ENCODE measurements at places on chromosomes 5 and 9.

GRCh38 chr5:155753943-155754581 is 572.9 kb upstream of the SGCD start:
- DNase-seq, result no peak

- no peak for DNase-seq
These were observed 194.2 kb downstream of the TENT4A start for GRCh38 chr5:6907320-6907918.

DNA sequence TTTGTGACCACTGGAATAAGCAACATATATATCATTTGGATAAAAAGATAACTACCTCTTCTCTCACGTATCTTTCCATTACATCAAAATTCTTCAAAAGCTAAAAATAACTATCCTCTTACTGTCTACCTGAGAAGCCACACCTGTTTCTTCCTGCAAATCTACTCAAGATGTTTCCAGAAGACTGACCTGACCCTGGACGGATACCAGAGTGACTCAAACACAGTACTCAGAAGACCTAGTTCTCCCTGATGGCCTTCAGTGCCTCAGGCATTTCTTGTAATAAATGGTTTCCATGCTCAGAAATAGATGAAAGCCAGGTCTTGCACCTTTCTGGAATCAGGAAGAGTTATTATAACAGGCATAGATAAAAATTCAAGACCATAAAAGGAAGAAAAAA is 245.9 kb upstream of the PIK3R1 start:
- no peak for DNase-seq

DNA sequence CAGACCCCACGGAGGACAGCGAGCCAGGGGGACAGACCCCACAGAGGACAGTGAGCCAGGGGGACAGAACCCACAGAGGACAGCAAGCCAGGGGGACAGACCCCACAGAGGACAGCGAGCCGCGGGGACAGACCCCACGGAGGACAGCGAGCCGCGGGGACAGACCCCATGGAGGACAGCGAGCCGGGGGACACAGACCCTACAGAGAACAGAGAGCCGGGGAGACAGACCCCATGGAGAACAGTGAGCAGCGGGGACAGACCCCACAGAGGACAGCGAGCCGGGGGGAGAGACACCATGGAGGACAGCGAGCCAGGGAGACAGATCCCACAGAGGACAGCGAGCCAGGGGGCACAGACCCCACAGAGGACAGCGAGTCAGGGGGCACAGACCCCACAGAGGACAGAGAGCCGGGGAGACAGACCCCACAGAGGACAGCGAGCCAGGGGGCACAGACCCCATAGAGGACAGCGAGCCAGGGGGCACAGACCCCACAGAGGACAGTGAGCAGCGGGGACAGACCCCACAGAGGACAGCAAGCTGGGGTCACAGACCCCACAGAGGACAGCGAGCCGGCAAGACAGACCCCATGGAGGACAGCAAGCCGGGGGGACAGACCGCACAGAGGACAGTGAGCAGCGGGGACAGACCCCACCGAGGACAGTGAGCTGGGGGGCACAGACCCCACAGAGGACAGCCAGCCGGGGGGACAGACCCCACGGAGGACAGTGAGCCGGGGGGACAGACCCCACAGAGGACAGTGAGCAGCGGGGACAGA is 4.4 kb upstream of the ZDHHC11 start:
- DNase-seq, result no peak

DNA sequence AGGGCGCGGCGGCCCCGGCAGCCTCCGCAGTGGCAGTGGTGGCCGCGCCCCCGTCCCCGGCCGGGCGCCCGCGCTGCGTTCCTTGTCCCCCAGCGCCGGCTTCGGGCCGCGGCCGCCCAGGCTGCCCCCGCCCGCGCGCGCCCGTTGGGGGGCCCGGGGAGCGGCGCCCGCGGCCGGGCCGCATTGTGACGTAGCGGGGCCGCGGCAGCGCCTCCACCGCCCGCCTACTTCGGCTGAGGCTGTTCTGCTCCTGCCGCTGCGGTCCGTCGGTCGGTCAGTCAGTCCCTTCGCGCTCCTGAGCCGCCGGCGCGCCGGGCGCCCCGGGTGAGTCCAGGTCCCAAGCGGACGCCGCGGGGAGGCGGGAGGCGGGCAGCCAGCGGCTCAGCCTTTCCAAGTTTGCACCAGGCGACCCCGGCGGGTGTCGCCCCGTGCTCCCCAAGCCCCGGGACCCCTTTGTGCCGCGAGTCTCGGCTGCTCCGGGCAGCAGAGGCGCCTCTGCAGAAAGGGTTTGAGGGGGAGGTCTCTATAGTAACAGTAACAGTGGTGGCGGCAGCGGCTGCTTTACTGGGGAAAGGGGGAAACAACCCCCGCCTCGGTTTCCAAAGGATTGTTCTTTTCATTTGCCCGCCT is at the start of gene SNCAIP:
SNCAIP (plus strand) TSS at position 277 of the 630 bp plus-strand sequence. CDS start 78,898 bp downstream, outside the sequence.
- peak; percentile 59 for DNase-seq

- no peak for DNase-seq
These were observed 290.8 kb downstream of the MSX2 start for GRCh38 chr5:175015028-175015685.

DNA sequence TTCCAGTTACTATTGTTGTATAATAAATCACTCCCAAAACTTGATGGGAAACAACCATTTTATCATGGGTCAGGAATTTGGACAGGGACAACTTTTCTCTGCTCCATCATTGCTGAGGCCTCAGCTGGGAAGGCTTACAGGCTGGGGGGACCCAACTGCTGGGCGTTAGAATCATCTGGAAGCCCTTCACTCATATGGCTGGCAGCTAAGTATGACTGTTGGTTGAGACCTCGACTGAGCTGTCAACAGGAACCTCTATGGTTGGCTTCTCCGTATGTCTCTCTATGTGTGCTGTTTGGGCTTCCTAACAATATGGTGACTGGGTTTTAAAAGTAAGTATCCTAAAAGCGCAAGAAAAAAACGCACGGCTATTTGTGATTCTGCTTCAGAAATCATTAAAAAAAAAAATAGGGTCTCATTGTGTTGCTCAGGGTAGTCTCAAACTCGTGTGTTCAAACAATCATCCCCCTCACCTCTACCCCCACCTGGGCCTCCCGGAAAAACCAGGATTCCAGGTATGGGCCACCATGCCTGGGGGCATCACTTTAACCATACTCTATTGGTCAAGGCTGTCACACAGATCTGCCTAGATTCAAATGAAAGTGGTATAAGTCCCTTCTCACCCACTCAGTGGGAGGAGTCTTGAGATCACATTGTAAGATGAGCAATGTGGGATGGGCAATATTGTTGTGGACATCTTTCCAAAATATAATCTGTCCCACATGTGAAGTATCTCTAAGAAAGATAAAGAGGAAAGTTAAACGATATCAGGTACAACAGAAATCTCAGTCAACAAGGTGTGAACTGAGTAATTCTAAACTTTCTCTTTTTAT is 15.2 kb downstream of the FNBP1 start:
- no peak for DNase-seq

DNA sequence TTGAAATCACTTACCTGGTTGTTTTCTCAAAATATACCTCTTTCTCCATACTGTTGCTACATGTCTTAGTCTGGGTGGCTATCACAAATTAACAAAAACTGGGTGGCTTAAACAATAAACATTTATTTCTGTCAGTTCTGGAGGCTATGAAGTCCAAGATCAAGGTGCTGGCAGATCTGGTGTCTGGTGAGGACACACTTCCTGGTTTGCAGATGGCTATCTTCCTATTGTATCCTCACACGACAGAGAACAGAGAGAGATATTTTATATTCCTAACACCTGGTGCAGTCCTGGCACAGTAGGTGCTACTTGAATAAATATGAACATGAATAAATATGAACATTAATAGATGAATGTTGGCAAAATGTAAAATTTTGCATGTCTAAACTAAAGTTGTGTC is 164.3 kb upstream of the ACOT12 start:
- no peak for DNase-seq

- peak; percentile 80 for DNase-seq
These were observed 134.6 kb downstream of the EDIL3 start for GRCh38 chr5:84249918-84250630.

DNA sequence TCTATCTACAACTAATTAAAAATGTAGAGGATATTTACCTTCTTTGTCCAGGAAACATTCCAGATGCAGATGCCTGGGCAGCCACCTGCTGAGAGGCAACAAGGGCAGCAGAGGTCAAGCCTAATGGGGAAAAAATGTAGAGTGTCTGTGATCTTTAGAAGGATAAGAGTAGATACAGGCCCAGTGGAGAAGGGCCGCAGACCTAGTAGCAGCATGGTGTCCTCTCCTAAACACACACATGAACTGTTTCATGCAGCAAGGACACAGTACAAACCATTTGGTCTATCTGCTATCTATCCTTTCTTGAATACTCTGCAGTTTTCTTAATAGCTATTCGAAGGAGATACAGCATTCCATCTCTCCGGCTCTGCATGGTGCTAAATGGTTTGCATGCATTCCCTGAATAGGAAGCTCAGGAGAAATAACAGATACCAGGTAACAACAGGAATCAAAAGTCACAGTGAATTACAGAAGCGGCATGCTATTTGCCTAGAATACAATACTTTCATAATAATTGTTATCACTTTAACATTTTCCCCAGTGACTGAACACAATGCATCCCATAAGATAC is 107.3 kb downstream of the ZNF608 start:
- no peak for DNase-seq

- peak; percentile 52 for DNase-seq
These were observed 19.1 kb upstream of the JADE2 start for GRCh38 chr5:134506054-134507039.

GRCh38 chr5:106408570-106408969 is 1262.2 kb downstream of the EFNA5 start:
- no peak for DNase-seq

DNA sequence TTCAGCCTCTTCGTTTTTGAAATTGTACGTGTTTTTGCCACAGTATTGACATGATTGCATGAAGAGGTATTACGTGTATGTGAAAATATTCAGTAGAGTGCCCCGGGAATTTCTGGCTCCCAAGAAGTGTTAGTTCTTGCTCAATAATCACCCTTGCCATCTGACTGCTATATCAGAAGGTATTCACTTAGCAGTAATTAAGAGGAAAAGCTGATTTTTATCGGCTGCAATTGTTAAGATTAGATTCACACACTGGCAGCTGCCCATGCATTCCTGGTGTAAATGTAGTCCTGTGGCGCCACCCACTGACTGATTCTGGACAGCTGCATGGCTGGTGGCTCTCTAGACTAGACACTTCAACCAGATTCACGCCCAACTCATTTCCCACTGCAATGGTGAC is 440.1 kb upstream of the ADAMTS16 start:
- DNase-seq, result no peak

GRCh38 chr9:15160673-15161072 is 146.3 kb downstream of the TTC39B start:
- DNase-seq, result peak; percentile 76

DNA sequence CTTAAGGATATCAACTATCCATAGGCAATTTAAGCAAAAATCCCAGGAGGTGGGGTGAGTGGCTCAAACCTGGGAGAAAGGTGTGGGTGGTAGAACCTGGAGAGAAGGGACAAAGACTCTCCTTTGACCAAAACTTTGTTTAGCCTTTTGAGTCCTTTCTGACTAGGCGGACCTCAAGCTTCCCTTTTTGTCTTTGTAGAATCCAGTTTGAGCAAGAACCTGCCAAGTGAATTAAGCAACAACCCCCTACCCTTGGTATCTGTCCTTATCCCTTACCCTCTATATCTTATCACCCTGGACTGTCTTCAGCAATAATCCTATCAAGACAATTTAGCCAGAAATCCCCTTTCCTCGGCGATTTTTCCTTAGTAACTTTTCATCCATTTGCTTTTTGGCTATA is 53.5 kb upstream of the SLC28A3 start:
- no peak for DNase-seq

DNA sequence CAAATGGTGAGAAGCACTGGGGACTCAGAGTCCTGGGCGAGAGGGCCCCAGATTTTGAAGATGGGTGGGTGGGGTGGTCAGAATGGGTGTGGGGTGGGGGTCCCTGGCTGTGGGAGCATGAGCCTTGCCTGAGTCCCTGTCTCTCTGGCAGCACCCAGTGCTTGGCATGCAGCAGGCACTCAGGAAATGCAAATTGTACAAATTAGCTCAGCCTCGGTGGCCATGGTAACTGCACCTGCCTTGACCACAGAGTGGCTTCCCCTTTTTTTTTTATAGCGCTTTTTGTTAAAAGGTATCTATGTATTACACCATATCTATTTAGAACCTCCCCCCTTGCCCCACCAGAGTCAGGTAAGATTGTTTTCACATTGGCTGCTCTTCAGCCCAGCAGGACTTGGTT is 19.2 kb upstream of the PITX1 start:
- no peak for DNase-seq

DNA sequence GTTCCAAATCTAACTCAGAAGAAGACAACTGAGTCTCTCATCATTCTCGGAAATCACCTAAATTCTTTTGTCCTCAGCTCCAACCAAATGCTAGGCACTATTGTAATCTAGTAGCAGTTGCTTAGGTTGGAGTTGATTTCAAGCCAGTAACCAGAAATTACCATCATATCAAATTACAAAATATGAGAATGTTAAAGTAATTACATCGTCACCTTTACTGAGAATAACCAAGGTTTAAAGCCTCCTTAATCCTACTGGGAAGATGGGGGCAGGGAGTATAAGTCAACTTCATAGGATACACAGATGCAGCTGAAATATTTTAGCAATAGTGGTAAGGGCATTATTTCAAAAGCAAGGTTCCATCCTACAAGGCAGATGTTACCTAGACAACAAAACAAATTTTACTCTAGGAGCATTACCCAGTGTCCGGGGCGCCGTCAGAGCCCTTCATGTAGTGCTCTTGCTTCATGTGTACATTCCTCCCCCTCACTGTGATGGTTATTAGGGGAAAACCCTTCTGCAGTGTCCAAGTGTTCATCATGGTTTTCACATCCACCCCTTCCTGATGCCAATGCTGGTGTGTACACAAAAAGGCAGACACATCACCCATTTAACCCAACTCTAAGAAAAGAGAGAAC is 19.5 kb downstream of the ERAP1 start:
- no peak for DNase-seq

DNA sequence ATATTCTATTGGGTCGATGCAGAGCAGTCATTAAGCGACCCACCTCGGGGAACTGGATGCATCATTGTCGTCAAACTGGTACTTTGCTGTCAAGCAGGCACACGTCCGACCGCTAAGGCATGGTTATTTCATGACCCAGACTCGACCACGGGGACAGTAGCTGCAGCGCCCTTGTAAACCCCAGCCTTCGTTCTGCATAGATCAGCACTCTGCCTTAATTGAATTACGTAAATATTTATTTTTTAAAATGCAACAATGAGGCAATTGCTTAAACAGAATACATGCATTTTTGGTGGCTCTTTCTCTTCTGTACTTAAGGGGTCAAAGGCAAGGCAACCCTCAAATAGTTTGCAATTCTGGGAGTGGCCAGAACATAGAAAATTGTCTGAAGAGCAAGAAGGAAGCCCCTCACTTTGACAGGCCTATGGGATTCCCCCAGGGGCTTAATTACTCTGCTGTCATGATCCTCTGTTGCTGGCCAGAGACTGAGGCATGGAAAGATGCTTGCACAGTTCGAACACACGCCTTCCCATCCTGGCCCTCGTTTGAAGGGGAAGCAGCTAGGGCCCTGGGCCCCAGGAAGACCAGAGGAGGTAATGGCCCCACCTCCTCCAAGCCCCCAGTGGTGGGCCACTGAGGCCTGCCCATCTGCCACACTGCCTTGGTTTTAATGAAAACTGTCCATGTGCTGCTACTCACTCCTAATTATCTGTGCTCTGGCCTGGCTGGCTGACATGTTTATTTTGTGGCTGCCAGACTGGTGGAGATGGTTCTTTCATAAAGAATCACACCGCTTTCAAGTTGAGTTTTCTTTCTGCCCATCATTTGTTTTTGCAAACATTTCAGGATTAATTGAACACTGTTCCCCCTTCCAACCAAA is 169.7 kb upstream of the MAST4 start:
- no peak for DNase-seq

Data from EL (cell line).